ENCODE measurements at places on chromosomes 16 and 17.

DNA sequence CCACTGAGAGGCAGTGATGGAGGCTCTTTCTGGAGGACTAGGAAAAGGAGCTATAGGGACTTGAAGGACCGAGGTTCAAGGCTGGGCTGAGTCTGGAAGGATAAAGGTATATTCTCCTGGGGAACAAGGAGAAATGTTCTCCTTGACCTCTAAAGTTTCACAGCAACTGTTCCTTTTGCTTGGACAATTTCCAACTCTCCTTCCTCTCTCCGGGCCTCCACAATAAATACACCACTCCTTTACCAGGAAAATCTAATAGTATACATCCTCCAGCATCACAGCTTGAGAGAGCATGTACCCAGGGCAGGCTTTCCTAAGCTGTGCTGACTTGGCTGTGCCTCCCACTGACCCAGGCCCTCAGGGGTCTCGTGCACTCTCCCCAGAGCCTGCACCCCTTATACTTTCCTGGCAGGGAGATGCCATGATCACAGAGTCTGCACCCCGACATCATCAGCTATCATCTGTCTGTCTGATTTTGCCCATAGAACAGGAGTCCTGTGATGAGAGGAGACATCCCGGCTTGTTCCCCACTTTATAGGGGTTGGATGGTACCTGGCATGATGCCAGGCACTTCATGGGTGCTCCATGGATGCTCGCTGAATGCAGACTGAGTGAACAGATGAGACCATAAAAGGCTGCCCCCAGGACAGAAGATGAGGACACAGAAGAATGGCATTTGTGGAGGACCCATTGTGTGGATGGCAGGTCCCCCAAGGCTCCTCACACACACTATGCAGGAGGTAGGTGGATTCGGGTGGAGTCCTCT is 582.6 kb upstream of the CDH5 start:
- no peak for DNase-seq

- peak; percentile 36 for DNase-seq
Measured at GRCh38 chr17:15945527-15946191, 729 bp downstream of the ADORA2B start.

DNA sequence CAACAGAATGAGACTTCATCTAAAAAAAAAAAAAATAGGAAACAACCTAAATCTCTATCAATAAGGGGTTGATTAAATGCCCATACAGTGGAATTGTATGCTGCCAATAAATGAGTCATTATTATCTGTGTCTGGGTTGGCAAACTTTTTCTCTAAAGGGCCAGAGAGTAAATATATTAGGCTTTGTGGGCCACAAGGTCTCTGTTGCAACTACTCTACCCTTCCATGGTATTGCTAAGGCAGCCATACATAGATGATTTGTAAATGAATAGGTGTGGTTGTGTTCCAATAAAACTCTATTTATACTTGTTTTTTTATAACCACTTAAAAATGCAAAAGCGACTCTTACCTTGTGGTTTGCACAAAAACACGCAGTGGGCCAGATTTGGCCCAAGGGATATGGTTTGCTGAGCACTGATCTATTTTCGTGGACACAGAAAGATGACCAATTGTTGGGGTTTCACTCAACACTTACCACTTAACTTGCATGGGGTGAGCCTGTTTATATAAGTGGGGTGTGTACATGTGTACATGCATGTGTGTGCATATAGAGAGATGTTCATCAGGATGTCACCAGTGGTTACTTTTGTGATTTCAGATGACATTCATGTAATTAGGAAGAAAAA is 12.4 kb upstream of the IL4R start:
- DNase-seq = no peak

DNA sequence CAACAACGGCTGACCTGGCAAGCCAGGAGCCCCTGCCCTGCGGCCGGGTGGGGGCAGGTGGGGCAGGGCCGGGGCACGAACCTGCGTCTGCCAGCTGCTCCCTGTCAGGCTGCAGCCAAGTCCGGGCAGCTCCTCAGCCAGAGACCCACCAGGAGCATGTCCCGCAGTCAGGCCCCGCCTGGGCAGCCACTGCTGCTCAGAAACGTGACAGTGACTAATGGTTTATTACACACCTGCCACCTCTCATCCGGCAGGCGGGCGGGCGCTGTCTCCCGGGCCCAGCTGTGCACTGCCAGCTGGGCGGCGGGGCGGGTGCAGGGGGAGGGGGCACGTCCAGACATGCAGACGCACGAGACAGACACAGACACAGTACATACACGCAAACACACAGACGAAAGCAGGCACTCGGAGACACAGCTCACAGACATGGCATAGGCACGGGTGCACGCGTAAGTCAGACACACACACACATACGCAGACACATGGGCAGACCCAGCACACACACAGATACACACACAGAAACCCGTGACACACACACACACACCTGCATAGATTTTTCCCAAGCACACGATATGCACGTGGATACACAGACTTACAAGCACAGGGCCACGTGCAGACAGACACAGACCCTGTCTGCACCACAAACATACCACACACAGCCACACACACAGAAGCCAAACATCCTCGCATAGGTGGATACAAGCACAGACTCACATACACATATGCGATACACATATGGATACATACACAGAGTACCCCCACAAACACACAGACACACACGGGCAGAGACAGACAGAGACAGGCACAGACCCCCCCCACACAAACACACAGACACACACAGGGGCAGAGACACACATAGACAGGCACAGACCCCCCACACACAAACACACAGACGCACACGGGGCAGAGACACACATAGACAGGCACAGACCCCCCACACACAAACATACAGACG is 248.3 kb upstream of the CIBAR2 start:
- DNase-seq = peak; percentile 37

DNA sequence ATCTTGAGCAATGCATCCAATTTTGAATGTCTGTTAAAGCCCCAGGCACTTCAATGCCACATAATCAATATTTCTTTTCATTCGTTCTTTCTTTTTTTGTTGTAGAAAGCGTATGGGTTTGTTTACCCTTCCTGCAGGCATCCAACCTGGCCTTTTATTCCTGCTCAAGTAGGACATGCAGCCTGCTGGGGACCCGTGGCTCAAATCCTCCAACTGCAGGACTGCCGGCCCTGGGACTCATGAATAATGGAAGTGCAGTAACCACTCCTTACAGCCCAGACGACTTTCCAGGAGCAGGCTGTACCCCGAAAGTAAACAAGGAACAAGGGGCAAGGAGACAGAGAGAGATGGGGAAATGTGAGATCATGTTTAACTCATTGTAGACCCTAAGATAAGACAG is 126.4 kb downstream of the SALL1 start:
- no peak for DNase-seq

- no peak for DNase-seq
Measured at GRCh38 chr17:61783556-61784304, 79.6 kb downstream of the BRIP1 start.

- DNase-seq = no peak
Measured at GRCh38 chr16:14324581-14324980, 253.5 kb downstream of the MRTFB start.

DNA sequence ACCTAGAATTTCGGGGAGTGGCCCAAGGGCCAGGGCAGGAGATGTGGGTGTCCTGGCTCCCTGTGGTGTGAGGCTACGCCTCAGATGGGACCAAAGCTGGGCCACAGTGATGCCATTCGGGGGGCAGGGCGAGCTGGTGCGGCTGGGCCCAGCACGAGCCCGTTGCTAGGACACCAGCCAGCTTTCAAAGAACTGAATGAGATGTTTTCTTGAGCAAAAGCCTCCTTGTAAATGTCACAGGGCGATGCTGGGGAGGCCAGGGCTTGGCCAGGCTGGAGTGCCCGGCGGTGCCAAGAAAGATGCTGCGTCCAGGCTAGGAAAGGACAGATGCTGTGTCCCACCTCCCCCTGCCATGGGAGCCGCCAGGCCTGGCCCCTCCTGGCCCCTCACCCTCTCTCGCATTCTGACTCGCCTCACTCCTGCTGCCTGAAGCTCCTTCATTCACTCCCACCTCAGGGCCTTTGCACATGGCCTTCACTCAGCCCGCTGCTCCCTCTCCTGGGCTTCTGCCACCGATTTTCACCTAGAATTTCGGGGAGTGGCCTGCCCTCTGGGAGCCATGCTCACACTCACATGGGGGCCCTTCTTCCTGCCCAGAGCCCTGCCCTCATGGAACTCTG is 39.1 kb downstream of the CPNE2 start:
- no peak for DNase-seq

- DNase-seq = no peak
Measured at GRCh38 chr17:57808882-57809281, 41.0 kb downstream of the MRPS23 start.

DNA sequence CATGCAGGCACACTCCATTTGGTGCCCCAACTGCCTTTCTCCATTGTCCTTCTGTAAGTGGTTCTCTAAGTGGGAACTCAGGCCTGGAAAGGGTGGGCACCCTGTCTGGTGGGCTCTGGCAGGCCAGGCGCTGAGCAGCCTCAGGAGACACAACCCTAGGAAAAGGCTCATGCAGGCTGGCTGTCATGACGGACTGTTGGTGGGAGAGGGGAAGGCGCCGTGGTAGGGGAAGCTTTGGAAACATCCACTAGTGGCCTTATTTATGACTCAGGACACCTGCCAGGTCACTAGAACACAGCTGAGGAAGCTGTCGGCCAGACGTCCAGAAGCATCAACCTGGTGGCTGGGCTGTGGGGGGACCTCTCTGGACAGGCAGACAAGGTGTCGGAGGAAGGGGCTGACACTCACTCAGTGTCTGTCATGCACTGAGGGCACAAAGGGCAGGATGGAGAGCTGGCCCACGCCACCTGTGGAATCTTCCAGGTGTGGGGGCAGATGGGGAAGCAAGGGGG is 216.0 kb downstream of the SEC14L1 start:
- DNase-seq = no peak

DNA sequence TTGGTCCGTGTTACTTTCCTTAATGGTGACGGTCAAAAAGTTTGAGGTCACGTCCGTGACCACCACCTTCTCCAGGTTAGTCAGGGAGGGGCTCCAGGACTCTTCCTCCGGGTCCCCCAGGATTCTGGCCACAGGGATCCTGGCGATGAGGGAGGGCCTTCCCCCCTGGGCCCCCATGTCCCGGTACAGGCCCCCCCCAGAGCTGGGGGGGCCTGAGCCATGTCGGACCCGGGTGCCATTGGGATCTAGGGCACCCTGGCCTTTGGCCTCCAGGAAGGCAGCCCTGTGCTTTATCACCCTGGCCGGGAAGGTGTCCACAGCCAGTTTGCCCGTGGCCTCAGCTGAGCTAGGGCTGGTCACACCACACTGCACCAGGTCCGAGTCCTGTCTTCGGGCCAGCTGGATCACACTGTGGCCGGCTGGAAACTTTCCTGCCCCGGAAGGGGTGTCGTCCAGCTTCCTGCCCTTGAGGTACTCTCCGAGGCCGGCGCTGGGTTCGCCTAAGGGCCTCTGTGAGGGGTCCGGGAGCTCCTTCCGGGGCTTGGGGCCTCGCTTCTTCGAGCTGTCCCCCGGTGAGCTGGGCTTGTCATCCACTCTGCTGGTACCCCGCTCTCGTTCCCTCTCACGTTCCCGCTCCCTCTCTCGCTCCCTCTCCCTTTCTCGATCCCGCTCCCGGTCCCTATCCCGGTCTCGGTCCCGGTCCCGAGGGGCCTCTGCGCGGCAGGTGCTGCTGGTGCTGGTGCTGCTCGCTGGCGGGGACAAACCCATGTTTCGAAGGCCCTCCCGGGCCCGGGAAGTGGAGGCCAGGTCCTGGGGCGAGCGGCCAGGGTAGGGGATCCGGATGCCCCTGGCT is 2.0 kb downstream of the CBX8 start:
- no peak for DNase-seq

DNA sequence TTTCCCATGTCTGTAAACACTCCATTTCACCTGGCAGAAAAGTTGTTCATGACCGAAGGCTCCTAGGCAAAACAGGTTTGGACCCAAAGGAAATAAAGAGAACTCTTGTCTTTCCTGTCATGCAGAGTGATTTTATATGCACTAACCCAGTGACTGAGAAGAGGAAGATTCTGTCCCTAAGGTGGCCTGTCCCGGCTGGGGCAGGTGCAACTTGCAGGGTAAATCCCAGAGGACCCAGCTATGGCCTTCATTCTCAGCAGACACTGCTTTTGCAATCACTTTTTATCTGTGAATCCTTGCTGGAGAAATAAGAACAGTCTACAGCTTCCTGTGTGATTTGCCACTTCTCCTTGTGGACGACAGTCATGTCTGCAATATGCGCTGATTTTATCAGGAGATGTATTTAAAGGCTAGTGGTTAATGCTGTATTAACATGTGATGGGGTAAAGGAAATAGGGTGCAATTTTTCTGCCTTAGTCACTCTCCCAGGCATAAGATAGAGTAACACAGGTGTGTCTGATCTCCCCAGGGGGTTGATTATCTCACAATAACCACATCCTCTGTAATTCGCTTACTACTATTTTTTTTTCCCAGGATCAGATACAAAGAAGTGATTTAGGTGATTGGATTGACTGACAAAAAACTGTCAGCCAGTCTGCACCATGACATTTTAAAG is 696.8 kb upstream of the SOX9 start:
- no peak for DNase-seq

DNA sequence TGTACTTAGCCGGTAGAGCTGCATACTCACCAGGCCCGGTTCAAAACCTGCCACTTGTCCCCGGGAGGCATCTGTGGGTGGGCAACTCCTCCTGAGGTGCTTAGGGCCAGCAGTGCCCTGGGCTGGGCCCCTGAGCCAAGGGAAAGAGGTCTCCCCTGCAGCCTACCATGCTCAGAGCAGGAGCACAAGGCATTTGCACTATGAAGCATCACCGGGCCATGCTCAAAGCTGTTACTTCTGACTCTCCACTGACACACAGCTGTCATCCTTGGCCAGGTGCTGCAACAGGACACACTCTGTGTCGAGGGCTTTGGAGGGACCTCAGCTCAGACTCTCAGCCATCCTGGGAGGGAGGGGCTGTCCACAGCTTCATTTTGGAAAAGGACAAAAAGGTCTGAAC is 37.2 kb downstream of the SLC38A8 start:
- no peak for DNase-seq

DNA sequence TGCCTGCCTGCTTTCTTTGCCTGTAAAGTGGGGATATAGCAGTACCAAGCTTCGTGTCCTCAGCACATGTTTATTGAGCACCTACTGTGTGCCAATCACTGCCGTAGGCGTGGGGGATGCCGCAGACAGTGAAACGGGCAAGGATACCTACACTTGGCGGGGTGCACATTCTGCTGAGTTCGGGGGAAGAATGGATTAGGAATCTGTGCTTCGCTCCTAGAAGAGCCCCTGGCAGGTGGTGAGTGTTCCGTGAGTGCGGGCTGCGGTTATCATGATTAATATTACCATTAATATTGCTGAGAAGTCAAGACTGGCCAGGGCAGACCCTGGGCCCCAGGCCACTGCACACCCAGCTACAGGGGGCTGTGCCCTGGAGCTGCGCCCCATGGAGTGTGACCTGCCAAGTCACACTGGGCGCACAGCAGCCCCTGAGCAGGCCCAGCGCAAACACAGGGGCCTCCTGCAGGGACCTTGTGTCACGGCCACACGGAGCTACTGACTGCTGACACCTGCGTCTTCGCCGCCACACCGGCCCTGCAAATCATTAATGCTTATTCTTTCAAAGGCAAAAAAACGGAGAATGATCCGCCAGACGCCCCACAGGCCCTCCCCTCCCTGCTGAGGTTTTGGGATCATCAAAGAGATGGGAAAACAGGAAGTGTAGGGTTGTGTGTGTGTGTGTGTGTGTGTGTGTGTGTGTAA is 213.4 kb upstream of the GSE1 start:
- DNase-seq = peak; percentile 28

- DNase-seq = peak; percentile 79
Measured at GRCh38 chr17:2025622-2026309, 632 bp upstream of the RTN4RL1 start.

Data from nephron progenitor cell (in vitro differentiated cells).